ENCODE measurements at places on chromosomes 1 and 21.

GRCh38 chr1:91944087-91944486 is 5.1 kb upstream of the BRDT start:
- no peak for DNase-seq

- no peak for DNase-seq
These were observed 95.1 kb downstream of the DNTTIP2 start for GRCh38 chr1:93783876-93784275.

DNA sequence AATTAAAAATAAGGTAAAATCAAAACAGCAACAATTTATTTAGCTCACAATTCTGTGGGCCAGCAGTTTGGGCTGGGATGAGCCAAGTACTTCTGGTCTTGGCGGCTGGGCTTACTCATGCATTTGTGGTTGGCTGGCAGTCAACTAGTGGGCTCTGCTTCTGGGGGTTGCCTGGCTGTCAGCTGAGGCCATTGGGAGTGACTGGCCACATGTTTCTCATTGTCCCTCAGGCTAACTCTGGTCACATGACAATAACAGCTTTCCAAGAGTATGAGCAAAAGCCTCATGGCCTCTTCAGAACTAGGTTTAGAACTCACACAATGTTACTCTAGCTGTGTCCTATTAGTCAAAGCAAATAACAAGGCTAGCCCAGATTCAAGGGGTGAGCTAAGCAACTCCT is 15.6 kb upstream of the CHIA start:
- no peak for DNase-seq

- DNase-seq: no peak
These were observed 1.7 kb downstream of the ATP1B1 start for GRCh38 chr1:169108223-169108622.

DNA sequence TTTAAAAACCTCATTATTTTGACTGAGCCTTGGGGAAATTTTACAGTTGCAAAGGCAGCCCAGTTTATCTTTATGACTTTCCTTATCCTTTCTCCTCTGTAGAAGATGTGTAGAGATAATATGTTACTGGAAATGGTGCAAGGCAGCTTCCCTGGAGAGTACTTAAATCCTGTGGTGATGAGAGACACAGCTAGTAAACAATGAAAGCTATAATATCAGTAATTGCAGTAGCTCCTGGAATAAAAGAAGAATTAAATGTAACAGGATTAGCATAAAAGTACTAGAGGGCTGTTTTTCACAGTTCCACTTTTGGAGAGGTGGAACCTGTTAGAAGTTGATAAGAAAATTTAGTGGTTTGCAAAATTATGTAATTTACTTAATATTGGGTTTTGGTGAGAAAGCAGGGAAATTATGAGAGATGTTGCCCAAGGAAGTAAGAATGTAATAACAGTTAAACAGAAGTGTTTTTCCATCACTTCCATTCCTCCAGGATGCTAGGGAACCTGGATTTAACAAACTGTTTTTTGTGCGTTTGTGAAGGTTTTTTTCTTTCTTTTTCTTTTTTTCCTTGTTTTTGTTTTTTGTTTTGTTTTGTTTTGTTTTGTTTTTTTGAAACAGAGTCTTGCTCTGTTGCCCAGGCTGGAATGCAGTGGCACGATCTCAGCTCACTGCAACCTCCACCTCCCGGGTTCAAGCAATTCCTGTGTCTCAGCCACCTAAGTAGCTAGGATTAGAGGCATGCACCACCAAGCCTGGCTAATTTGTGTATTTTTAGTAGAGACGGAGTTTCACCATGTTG is 15.7 kb upstream of the EDEM3 start:
- DNase-seq: no peak

- DNase-seq: no peak
These were observed 548.6 kb downstream of the LTN1 start for GRCh38 chr21:28444111-28444510.

GRCh38 chr1:185813401-185813979 is 79.3 kb downstream of the HMCN1 start:
- DNase-seq: no peak

GRCh38 chr1:84988588-84988987 is 8.3 kb downstream of the MCOLN2 start:
- no peak for DNase-seq

- no peak for DNase-seq
These were observed 3.3 kb downstream of the TMEM222 start for GRCh38 chr1:27325286-27325685.

GRCh38 chr1:66367369-66367768 is 166.6 kb upstream of the SGIP1 start:
- no peak for DNase-seq

DNA sequence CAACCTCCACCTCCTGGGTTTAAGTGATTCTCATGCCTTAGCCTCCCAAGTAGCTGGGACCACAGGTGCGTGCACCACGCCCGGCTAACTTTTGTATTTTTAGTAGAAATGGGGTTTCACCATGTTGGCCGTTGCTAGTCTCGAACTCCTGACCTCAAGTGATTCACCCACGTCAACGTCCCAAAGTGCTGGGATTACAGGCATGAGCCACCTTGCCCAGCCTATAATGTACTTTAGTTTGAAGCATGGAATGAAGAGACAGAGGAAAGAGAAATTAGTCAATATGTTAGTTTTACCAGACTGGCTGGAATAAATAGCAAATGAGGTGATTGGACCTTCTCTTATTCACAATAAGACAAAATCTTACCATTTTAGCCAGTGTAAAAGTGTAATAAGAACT is 89.0 kb downstream of the GTF2B start:
- no peak for DNase-seq

- no peak for DNase-seq
These were observed 579 bp downstream of the PTCH2 start for GRCh38 chr1:44842486-44842861.

DNA sequence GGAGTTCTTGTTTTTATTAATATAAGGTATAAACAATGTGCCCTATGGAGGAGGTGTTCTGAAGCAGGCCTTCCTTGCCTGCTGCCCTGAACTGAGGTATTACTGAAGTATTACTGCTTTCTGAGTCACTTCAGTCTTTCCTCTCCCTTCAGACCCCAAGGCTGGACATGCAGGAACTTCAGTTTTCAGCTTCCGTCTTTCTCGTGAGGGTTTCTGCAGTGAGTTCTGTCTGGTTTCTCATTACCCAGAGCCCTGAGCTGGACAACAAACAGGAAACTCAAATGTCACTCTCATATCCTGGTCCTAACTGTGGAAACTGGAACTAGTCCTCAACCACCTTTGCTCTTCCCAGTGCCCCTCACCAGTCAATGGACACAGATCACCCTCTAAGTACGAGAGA is 46.8 kb downstream of the ELAVL4 start:
- no peak for DNase-seq

DNA sequence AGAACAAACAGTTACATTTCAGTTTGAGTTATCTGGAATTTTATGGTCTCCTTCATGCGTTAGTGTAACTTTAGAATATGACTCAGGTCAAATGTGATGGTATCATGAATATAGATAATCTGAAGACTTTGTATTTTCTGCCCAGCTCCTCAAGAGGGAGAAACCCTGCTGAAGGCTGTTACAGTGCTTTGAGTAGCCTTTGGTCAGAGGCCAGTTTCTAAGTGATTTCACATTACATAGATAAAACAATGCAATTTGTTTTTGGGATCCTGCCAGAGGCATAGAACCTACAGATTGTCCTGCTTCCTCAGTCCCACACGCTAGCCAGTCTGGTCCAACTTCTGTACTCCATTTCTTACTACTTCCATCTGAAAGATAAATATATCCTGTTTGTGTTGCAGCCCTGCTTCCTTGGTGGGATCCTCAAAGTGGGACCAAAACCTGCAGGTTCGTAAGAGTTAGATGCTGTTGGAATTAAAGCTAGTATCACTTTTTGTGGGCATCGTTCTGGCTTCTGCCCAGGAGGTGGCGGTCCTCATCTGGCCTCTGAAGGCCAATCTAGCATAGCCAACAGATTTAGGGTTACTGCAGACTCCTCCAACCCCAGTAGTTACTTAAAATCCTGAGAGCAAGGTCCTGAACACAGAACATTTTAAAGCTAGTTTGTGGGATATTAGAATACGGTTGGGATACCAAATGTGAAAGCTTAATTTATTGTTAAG is 645.8 kb upstream of the USP24 start:
- no peak for DNase-seq

DNA sequence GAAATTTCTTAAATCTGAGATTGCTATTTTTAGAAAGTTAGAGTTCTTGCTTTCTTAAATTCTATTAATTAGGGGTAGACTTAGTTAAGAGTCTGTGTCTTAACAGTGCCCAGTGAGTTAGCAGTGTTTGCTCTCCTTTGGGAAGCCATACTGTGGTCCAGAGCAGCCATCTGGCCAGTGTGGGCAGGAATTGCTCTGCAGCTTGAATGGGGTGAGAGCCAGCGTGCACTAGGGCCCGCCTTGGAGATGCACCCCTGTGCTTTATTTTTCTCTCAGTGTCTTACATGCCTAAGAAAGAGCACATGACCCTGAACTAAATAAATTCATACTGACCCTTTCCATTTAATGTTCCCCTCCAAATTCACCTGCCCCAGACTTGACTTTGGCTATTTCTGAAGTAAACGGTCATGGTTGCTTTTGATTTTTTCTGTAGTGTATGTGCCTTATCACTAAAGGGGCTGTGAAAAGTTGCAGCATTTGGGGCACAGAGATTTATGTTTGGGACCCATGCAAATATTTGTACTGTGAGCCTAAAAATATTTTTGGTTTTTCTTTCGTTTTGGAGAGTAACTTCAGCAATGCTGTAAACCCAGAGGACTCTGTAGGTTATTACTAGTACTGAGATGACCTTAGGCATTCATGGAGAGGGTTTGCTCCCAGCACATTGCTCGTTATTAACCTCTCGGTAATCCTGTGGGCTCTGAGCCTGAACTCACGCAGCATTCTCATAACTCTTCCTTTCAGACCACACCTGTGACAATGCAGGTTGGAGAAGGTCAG is 21.3 kb upstream of the KCNQ4 start:
- no peak for DNase-seq

- DNase-seq: no peak
These were observed 2.5 kb downstream of the ATP1B1 start for GRCh38 chr1:169108863-169109560.

DNA sequence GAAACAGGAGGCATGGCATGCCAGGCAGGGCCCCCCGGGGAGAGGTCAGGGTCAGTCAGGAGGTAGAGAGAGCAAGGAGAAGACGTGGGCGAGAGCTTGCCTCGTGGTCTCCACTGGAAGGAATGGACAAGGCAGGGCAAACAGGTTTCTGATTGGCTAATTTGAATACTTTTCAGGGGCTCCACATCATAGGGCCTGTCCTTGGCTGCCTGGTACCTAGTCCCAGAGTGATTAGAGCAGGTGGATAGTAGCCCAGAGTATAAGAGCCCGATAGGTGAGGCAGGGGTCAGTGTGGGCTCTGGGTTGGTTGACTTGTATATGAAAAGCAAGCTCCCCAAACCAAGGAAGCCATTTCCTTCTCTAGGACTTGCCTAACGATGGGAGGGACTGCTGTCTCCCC is 178.6 kb downstream of the ZP4 start:
- DNase-seq: no peak

GRCh38 chr1:238409932-238410331 is 519.2 kb upstream of the ZP4 start:
- no peak for DNase-seq

DNA sequence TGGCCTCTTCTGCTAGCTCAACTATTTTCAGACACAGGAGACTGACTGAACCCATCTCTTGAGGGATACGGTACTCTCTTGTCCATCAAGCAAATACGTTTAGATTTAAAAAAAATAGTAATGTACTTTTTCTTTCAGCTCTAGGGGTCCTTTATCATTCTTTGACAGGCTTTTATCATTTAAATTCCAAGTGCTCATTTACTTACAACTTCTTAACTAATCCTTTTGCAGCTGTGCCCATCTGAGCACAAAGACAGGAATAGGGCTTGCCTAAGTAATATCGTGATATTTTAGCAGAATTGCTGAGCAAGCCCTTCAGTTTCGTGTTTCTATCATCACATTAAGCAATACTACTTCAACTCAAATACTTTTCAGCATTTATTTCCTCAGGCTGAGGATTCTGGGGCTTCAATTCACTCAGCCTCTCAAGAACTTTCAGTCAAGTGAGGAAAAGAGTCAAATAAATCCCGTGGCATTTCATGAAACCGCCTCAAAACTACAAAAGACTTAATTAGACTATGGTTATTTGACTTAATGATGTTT is 317.6 kb downstream of the BACH1 start:
- no peak for DNase-seq

GRCh38 chr1:222653178-222653827 is 35.4 kb downstream of the MIA3 start:
- DNase-seq: no peak

GRCh38 chr1:59657873-59658465 is 156.8 kb upstream of the HOOK1 start:
- no peak for DNase-seq

DNA sequence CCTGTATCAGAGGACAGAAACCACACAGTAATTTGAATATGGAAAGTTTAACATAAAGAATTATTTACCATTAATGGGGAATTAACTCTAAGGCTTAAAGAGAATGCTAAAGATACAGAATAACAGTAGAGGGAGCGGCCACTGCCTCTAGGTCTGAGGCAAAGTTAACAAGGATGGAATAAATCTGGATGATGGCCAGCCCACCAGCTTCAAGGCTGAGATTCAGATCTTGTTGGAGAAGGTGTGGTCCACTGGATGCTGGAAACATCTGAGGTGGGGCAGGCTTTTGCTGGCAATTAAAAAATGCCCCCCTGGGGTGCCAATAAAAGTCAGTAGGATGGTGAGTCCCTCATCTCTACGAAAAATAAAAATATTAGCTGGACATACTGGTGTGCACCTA is 29.4 kb downstream of the ZMYM4 start:
- no peak for DNase-seq

GRCh38 chr1:212226467-212226866 is 58.7 kb upstream of the PPP2R5A start:
- DNase-seq: no peak

GRCh38 chr1:154666051-154666790 is 58.2 kb upstream of the ADAR start:
- DNase-seq: no peak

DNA sequence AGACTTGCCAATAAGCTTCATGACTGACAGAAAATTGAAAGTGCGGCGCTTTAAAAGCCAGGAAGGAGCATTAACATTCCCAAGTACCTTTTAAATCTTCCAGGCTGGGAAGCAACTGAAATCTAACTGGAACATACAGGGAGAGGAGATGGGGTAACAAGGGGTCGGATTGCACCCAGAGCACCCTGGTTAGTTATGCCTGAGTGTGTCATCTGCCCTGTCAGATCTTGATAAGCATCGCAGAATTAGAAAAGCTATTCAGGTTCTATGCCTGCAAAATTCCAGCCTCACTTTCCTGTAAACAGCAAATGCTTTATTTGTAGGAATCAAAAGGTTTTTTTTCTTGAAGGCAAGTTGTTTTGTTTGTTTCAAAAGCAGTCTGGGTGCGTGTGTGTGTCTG is 58.5 kb downstream of the SERBP1 start:
- no peak for DNase-seq

- DNase-seq: no peak
These were observed 101.1 kb downstream of the RAVER2 start for GRCh38 chr1:64845831-64846425.

GRCh38 chr1:182617014-182617429 is 12.8 kb upstream of the RGS16 start:
- no peak for DNase-seq

- no peak for DNase-seq
These were observed 44.7 kb upstream of the GJA5 start for GRCh38 chr1:147804942-147805723.
